ENCODE measurements at places on chromosomes 4 and X.

GRCh38 chrX:136067966-136068365, 79.4 kb upstream of the FHL1 start:
- no peak for DNase-seq

- DNase-seq = no peak
These were observed 95.2 kb upstream of the ANK2 start for GRCh38 chr4:112954286-112954685.

DNA sequence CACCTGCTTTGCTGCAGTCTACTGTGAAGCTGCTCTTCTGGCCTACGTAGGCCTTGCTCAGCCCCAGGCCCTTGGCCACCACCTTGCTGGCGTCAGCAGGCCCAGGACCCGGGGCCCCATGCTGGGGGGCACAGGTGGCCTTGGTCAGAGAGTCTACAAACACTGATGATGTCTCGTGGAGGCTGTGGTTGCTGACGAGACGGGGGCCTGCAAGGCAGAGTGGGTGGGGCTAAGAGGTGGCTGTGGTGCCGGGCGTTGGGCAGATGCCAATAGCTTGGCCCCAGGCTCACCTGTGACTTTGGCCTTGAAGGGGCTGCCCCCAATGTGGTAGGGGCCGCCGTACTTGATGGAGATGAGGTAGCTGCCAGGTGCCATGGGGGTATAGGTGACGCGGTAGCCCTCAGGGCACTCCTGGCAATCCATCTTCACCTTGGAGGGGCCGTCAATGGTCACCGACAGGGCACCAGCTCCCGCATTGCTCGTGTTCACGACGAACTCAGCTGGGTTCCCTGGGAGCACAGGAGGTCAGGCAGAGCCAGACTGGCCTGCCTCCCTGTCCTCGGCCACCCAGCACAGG, 25.0 kb downstream of the FLNA start:
- DNase-seq = no peak

- no peak for DNase-seq
These were observed 13.8 kb downstream of the SH3BP2 start for GRCh38 chr4:2806390-2807355.

DNA sequence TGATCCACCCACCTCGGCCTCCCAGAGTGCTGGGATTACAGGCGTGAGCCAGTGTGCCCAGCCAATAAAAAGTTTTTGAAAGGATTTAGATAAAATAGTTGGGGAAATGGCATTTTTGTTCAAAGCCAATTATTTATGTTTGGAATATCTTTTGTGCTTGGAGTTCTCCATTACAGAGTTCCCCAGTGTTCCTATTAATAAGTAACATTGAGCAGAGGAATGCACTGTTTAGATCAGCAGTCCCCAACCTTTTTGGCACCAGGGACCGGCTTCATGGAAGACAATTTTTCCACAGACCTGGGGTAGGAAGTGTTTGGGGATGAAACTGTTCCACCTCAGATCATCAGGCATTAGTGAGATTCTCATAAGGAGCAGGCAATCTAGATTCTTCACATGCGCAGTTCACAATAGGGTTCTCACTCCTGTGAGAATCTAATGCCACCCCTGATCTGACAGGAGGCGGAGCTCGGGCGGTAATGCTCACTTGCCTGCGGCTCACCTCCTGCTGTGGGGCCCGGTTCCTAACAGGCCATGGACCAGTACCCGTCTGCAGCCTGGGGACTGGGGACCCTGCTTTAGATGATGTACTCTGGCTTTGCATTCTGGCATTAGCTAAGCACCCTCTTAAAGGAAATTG, 8.3 kb downstream of the PKD2 start:
- no peak for DNase-seq

GRCh38 chr4:78069859-78070258, 12.7 kb downstream of the FRAS1 start:
- no peak for DNase-seq

DNA sequence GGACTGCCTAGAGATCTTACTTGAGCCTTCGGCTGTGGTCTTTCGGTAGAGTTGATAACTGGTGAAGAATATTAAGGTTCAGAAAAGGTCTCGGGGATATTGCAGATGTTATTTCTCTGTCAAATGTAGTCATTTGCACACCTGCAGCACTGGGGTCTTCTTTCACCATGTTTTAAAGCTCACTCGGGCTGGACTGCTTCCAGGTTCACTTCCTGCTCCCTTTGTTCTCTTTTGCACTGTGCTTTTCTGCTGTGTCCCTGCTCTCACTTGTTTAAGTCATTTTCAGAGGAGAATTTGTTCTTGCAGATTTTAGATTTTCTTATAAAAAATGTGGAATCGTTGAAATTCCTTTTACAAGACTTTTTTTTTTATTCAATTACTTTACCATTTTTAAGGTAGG, 68.5 kb downstream of the BMPR1B start:
- DNase-seq = no peak

DNA sequence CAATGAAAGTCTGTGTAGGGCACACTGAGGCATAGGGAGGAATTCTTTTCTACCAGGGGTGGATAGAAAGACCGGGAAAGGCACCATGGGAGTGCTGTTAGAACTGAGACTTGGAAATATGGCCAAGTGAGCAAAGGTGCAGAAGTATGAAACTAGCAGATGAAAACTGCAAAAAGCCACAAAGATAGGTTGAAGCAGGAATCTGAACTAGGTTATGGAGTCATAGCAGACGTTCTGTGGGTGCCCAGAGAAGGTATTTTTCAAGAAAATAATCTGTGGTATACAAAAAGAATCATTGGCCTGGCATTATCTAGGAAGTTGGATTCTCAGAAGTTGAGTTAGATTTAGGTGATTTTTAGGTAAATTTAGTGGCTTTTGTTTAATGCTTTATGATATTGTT, 48.5 kb downstream of the SMAD1 start:
- DNase-seq = no peak

- DNase-seq = no peak
These were observed 723.2 kb upstream of the AGA start for GRCh38 chr4:178165251-178165950.

DNA sequence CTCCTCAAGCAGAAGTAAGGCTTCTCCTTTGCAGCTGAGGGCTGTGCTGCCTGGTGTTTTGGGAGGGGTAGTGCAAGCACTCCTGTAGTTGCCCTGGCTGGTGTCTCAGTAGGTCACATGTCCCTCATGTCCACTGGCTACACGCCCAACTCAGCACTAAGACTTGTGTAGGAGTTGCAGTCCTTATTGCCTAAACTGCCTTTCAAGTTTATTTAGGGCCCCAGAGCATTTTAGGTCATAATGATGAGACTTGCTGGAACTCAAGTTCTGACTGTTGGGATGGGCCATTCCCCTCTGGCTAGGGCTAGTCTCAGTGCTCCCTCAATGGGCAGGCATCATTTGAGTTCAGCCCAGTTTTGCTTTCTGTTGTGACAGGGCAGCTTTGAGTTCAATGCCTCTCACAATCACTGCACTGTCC, 44.1 kb downstream of the PPM1K start:
- no peak for DNase-seq

Measured in stimulated activated CD4-positive, alpha-beta T cell treated with anti-CD3 and anti-CD28 coated beads, Interleukin-1b, Interleukin-23, amount 100 ng/mL, for 1 hour (primary cell).